ENCODE measurements at places on chromosomes 3 and 15.
A peak's percentile ranks its signal among the peaks of the same experiment; 100 is the strongest.

- no peak for DNase-seq
Measured at GRCh38 chr3:188082031-188082430, 71.9 kb upstream of the LPP start.

GRCh38 chr15:94576889-94577533 is 345.6 kb downstream of the MCTP2 start:
- peak; percentile 61 for DNase-seq

DNA sequence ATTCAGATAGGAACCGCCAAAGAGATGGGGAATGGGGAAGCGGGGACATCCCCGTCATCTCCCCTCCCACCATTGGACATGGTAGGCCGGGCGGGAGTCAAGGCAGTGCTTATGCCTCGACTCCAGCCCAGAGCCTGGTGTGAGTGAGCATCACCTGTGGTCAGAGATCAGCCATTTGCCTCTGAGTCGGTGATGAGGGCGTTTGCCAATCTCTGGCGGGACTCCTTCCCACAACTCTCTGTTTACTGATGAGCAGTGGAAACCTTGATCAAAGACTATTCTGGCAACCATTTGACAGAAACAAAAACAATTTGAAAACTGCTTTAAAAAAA is 63.9 kb upstream of the HES1 start:
- DNase-seq: no peak

DNA sequence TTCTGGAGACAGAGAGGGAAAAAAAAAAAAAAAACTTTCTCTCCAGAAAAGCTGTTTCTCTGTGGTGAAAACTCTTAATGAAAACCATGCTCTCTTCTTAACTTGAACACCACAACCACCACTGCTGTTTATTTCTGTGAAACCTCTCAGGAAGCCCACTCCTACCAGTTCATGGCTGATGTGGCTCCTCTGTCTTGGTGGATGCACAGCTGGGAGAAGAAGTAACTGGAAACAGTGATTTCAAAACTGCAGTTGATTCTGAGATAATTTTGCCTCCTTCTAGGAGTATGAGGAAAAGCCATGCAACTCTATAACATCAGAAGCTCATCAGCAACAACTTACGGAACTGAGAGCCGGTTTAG is 40.2 kb upstream of the PYGO1 start:
- no peak for DNase-seq

DNA sequence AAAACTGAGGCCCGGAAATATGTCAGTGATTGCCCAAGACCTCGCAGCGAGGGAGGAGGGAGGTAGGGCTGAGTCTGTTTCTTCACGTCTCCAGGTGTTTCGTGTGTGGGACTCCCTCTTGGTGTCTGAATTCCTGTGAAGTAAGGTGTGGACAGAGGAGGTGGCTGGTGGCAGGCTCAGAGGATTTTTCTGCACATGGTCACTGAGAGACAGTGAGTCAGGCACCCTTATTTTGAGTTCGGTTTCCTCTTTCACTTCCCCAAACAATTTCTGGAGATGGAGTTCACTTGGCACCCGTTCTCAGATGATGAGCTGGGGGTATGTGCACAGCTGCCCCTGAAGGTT is 46.3 kb upstream of the VPS8 start:
- no peak for DNase-seq

GRCh38 chr3:37891227-37891626 is 29.5 kb downstream of the CTDSPL start:
- DNase-seq: no peak

- no peak for DNase-seq
Measured at GRCh38 chr15:45863881-45864580, 229.2 kb downstream of the SQOR start.

DNA sequence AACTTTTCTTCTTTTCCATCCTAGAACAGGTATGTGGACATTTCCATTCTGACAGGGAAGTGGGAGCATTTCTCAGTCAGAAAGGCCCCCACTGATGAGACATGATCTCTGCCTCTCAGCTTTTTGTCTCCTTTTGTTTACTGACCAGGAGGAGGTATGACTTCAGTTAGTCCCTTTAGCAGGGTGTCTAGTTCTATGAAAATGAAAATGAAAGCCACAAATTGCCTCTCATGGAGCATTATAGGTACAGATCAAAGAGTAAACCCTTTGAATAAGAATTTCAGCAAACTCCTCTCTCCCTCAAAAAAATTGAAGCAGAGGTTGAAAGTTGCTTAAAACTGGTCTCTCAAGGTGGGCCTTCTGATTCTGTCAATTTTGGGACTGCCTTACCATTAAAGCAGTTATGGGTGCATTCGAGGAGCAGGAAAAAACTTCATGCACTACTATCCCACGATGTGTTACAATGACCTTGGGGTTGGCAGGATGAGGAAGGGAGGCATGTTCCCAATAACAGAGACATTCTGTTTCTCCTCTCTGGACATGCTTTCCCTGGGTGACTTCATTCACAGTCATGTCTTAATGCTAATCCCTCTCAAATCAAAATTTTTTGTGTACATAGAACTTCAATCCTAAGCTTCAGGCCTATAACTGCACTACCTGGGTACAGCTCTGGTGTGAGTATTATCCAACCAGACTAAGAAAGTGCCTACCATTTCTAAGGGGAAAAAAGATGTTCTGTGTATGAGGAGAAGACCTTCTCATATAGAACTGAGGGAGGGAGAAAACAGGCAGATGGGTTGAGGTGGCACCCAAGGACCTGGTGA is 50.6 kb upstream of the TBC1D23 start:
- no peak for DNase-seq

DNA sequence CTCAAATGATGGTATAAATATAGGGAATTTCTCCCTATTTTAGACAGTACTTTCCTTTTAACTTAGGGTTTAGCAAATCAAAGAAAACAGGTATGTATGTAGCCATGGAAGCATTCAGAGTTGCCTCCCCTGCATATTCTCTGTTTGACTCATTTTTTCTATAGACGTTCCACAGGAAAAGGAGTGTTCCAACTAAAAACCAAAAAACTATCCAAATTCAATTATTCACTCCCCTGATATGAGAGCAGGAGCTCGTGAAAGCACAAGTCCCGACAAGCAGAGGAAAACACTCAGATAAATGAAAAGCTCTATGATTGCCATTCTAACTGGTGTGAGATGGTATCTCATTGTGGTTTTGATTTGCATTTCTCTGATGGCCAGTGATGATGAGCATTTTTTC is 119.5 kb downstream of the FRMD5 start:
- DNase-seq: no peak

DNA sequence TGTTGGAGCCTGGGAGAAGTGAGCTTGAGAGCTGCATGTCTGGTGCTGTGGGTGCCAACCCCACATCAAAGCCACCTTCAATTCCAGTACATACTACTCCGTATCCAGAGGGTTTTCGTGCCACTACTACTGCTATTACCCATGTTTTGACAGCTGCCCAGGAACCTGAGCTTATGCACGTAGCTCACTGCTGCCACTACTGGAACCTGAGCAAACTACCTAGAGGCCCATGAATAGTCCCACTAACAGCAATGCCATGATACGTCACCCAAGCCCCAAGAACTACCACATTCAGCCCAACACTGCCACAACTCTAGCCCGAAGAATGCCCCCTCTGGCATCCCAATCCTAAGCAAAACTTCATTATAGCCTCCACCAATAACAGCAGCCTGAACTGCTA is 215.2 kb upstream of the BCHE start:
- no peak for DNase-seq

DNA sequence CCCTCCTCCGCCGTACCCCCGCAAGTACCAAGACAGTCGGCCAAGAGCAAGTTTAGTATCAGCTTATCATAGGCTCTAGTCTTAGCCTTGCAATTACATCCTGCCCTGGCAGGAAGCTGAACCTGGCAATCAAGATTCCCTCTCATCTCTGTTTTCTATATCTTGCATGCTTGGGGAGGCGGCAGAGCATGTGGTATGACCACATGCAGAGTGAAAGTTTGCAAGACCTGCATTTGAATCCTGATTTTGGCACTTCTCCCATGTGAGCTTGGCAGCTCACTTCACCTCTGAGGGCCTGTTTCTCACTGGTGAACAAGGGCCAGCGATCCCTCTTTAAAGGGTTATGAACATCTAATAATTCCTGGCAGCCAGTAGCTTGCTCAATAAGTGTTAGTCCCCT is 106.1 kb upstream of the FRMD4B start:
- DNase-seq: no peak

GRCh38 chr3:124395162-124395561 is 335.1 kb upstream of the UMPS start:
- DNase-seq: no peak

GRCh38 chr15:87032295-87032694 is 952.6 kb downstream of the AGBL1 start:
- DNase-seq: no peak

- no peak for DNase-seq
Measured at GRCh38 chr3:43689766-43690399, 855 bp upstream of the ABHD5 start.

DNA sequence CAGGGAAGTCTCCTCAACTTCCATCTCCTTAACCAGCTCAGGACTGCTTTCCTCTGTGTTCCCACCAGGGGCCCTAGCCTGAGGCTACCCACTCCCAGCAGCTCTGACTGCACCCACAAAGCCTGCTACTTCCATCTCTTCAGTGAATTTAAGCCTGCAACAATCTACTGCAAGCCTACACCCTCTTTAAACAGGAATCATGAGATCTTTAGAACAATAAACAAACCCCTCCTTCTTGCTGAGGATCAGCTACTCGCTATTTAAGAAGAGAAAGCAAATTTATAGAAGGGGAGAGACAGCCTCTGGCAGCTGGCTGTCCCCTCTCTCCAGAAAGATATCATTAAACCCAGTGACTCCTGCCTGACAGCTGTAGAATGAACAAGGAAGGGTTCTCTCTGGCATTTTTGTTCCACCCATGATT is 51.9 kb downstream of the ARHGAP31 start:
- DNase-seq: no peak

DNA sequence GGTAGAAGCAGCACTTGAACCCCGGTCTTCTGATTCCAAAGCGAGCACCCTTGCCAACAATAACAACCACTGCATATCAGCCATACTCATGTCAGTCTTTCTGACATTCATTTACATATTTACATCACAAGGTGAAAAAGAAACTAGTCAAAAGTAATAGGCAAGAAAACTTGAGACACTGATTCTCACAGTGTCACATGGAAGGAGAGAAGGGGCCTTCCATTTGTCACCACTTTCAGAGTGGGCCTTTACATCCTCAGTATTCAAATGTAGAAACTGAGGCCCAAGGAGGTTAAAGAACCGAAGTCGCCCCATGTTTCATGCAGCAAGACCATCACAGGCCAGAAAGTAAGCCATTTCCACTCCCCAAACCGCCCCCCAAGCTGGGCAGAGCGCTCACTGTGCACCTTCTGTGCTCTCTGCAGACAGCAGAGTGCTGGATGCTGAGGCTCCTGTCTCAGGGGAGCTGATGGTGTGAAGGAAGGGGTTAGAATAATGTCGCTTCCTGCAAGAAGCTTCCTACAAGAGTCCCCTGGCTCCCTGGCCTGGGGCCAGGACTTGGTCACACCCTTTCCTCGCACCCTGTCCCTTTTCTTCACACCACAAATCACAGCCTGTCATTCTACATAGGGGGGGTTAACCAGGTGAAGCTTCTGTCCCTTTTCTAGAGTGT is 260.1 kb downstream of the UACA start:
- no peak for DNase-seq

DNA sequence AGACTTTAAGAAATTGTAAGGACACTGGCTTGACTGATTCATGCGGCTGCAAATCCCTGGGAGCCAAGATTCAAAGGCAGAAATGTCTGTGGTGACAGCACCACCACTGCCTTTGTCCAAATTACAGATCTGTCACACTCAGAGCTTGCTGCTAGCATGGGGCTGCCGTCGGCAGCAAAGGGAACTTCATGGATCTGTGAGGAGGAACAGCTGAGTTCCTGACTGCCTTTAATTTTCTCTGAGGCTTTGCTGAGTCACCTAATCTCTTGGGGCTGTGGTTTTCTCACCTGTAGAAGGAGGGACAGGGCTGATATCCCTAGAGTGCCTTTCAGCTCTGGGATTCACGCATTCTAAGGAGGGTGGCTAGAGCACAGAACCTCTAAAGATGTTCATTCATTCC is 4.1 kb upstream of the PAK6 start:
- no peak for DNase-seq

DNA sequence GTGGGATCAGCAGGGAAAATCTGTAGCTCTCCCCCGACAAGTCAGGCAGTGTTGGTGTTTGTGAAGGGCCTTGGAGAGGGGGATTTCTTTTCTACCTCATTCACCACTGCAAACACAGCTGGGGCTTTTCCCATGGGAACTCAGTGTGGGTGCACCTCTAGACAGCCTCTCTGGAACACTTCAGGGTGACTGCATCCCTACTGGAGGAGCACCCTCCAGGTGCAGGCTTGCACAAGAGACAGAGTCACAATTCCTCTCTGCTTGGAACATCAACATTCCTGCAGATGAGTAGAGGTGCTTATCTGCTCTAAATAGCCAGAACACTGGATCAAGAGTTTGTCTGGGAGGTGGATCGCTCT is 72.7 kb upstream of the AKAP13 start:
- no peak for DNase-seq

- no peak for DNase-seq
Measured at GRCh38 chr3:31785734-31786133, 195.3 kb downstream of the OSBPL10 start.

GRCh38 chr15:77179541-77179998 is 108.7 kb upstream of the TSPAN3 start:
- peak; percentile 15 for DNase-seq

DNA sequence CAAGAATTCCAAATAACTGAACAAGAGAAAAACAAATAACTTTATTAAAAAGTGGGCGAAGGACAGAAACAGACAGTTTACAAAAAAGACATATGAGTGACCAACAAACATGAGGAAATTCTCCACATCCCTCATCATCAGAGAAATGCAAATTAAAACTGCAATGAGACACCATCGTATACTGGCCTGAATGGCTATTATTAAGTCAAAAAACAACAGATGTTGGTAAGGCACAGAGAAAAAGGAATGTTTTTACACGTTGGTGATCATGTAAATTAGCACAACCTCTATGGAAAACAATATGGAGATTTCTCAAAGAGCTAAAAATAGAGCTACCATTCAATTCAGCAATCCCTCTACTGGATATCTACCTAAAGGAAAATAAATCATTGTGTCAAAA is 1260.4 kb upstream of the ALCAM start:
- no peak for DNase-seq

DNA sequence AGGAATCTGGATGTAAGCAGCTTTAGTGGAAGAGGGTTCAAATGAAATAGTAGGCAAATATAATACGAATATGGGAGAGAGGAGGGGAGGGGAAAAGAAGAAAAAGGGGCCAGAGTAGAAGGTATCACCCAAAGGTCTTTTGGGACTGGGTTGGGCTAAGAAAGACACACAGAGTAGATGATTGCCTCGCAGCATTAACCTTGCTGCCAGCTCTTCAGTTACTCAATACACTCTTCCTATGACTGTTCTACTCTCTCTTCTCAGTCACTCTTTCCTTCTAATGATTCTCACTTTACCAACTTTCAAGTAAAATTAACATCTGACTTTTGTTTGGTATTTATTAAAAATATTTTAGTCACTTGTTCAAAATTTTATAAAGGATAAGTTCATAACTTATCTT is 52.8 kb downstream of the CLASP2 start:
- DNase-seq: no peak

- no peak for DNase-seq
Measured at GRCh38 chr3:54353946-54354345, 231.6 kb downstream of the CACNA2D3 start.

Measured in stimulated activated CD4-positive, alpha-beta T cell treated with anti-CD3 and anti-CD28 coated beads, Interleukin-15, amount 100 ng/mL, for 24 hours (primary cell).